Cardiac atrium fibroblast (primary cell): ENCODE measurements at places on chromosomes 13 and 19. TPM values are rescaled to one million over a fixed set of nuclear protein-coding genes. Genes with fewer than 3 reads are reported as not detected.

Gene ZNF667
- total RNA-seq, result 5.0 and 5.2 TPM in 2 replicates

Gene FXYD7
- not detected in 2 replicates for total RNA-seq

Gene PODNL1
- total RNA-seq, result 0.36 TPM in 1 of 2 replicates, not detected in the other

Gene HRC
- total RNA-seq, result 0.18 and 0.32 TPM in 2 replicates

Gene IFNL4
- total RNA-seq, result not detected in 2 replicates

Gene NKPD1
- total RNA-seq, result not detected in 2 replicates

Gene SPIB
- total RNA-seq, result not detected in 2 replicates

Gene IGFL1
- not detected in 2 replicates for total RNA-seq

Gene CCDC8
- total RNA-seq, result 29.8 and 32.1 TPM in 2 replicates

Gene CPB2
- total RNA-seq, result not detected in 2 replicates

Gene CEACAM16
- total RNA-seq, result not detected in 2 replicates

Gene PEAK3
- not detected in 2 replicates for total RNA-seq

Gene FGF21
- not detected in 2 replicates for total RNA-seq

Gene CRB3
- total RNA-seq, result not detected in 2 replicates

Gene MATK
- not detected in 2 replicates for total RNA-seq

Gene CFD
- 70.6 and 164 TPM in 2 replicates for total RNA-seq

Gene POP4
- total RNA-seq, result 52.7 and 87.2 TPM in 2 replicates

Gene LRP3
- 26.0 and 31.9 TPM in 2 replicates for total RNA-seq

Gene ZNF433
- total RNA-seq, result 2.9 and 6.6 TPM in 2 replicates

Gene SHISA7
- not detected in 2 replicates for total RNA-seq

Gene PVR
- total RNA-seq, result 71.6 and 95.9 TPM in 2 replicates

Gene MEF2B
- not detected in 2 replicates for total RNA-seq

Gene CYP4F8
- not detected in 2 replicates for total RNA-seq

Gene ERICH6B
- not detected in 2 replicates for total RNA-seq

Gene FAM124A
- 0.97 and 2.3 TPM in 2 replicates for total RNA-seq

Gene PPP1R12C
- 58.6 and 82.5 TPM in 2 replicates for total RNA-seq

Gene KLK6
- not detected in 2 replicates for total RNA-seq

Gene FBXL3
- total RNA-seq, result 33.0 and 38.9 TPM in 2 replicates

Gene PSG7
- 0.36 TPM in 1 of 2 replicates, not detected in the other for total RNA-seq

Gene HS6ST3
- not detected in 2 replicates for total RNA-seq

Gene TRPM4
- total RNA-seq, result 21.4 and 24.2 TPM in 2 replicates

Gene ZSCAN4
- total RNA-seq, result not detected in 2 replicates

Gene WASF3
- total RNA-seq, result 13.4 and 27.1 TPM in 2 replicates

Gene HMG20B
- total RNA-seq, result 75.0 and 88.5 TPM in 2 replicates

Gene NOTCH3
- total RNA-seq, result 143 and 213 TPM in 2 replicates

Gene TRPC4
- total RNA-seq, result 5.5 and 10.1 TPM in 2 replicates

Gene RHPN2
- 9.7 and 11.2 TPM in 2 replicates for total RNA-seq

Gene EXOC3L2
- 0.18 and 1.1 TPM in 2 replicates for total RNA-seq

Gene ATXN8OS
- not detected in 2 replicates for total RNA-seq

Gene SIGLEC6
- total RNA-seq, result 0.36 TPM in 1 of 2 replicates, not detected in the other
